ENCODE measurements at places on chromosomes 4 and X.

DNA sequence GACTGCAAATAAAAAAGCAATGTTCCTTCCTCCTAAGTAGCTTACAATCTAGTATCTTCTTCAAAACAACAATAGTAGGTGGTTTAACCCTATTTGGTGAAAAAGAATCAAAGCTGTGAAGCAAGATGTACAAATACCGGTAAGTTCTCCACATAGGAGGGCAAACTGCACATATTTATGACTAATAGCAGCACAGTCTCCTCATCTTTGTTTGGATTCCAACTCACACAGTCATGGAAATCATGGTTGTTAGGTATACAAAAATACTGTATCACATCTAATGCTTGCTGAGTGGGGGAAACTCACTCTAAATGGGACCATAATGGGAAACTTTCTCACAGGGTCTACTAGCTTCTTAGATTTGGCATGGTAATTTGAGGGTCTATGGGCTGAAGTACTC lies 597.2 kb downstream of the INPP4B start:
- DNase-seq: no peak

- DNase-seq: no peak
Measured at GRCh38 chr4:78318126-78318525, 233.4 kb upstream of the ANXA3 start.

GRCh38 chr4:170248576-170248975 lies 158.8 kb upstream of the AADAT start:
- no peak for DNase-seq

DNA sequence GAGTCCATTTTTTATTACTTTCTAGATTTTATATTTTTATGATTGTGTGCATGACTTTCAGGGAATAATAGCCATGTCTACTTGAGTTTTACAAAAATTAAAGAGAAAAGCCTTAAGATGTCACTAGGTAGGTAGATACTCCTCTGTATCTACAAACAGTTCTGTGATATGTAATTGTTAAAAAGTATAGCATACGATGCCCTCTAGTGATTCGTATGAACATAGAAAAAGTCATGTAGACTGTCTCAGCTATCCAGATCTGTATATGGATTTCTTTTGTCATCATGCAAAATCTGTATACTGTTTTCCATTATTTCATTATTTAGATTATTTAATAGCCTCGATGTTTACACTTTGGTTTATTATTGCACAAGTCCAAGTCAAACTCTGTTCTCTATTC lies 856.6 kb downstream of the CENPC start:
- no peak for DNase-seq

DNA sequence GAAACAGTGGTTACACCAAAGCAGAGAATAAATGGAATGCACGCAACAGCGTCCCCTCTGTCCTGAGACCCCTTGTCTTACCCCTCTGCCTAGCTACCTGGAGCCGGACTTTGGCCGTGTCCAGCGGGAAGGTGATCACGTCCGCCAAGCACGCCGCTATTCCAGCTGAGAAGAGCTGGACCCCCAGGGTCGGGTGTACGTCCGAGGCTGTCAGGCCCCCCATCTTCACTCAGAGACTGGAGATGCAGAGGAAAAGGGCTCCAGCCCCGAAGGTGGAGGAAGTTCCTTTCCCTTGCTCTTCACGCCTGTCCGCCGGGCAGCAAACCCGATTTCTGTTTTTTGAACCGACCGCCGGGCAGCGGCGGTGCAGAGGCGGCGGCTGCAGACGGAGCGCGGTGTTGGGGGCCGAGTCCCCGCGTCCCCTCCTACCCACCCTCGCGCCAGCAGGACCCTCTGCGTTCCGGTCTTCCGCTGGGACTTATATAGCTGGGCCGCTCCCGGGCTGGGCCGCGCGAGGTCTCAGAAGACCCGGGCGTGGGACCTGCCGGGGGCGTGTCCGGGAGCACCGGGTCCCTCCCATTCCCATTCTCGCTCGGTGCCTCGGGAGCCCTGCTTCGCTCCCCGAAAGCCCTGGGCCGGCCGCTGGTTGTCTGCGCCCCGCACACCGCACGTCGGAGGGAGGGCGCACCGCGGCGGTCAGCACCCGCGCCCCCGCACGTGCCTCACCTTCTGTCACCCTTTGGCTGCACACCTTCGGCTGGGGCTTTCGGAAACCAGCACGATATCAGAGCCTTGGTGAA lies at the start of gene UCP1:
TSS of gene UCP1 (minus strand) at position 455 of the 800 bp plus-strand sequence. CDS start at position 223, 232 bp downstream.
- peak; percentile 9 for DNase-seq
